ENCODE measurements at places on chromosomes 5 and 9. TPM values are rescaled to one million over a fixed set of nuclear protein-coding genes. Genes with fewer than 3 reads are reported as not detected.

GRCh38 chr9:90818279-90818678 lies 16.7 kb downstream of the SYK start:
- H3K27me3 ChIP-seq: peaks cover 1% of the 10 kb centered on the region
- no peak for DNase-seq
- H3K27ac ChIP-seq: no peak overlapping the region
- no peaks in the 10 kb centered on the region for H3K4me1 ChIP-seq
- no peaks in the 10 kb centered on the region for H3K36me3 ChIP-seq

PDGFRB gene
- 217 TPM for total RNA-seq

DNA sequence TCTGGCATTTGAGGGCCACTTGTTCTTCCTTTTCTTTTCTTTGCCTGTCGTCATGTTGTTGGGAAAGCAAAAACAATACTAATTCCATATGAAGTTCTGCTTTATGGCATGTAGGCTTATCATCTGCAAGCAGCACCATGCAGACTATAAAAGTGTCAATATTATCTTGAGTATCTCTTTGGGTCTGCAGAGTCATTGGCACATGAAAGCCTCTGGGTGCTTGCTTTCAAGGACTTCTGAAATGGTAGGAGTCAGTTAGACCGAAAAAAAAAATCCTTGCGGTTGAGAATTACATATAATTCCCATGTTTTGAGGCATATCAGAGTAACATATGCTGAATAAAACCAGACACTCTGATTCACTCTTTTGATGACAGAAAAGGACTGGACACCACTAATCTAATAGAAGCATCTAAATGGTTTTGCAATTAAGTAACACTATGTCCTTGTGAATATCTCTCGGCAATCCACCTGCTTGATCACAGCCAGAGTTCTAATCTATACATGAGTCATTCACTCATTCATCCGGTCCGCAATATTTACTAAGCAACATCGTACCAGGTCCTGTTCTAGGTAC lies 44.4 kb downstream of the GNAQ start:
- H3K36me3 ChIP-seq: no peaks in the 10 kb centered on the region
- H3K27me3 ChIP-seq: no peaks in the 10 kb centered on the region
- H3K4me3 ChIP-seq: no peak overlapping the region
- H3K4me1 ChIP-seq: peaks cover 3% of the 10 kb centered on the region
- H3K27ac ChIP-seq: no peak overlapping the region
- no peak for DNase-seq

DNA sequence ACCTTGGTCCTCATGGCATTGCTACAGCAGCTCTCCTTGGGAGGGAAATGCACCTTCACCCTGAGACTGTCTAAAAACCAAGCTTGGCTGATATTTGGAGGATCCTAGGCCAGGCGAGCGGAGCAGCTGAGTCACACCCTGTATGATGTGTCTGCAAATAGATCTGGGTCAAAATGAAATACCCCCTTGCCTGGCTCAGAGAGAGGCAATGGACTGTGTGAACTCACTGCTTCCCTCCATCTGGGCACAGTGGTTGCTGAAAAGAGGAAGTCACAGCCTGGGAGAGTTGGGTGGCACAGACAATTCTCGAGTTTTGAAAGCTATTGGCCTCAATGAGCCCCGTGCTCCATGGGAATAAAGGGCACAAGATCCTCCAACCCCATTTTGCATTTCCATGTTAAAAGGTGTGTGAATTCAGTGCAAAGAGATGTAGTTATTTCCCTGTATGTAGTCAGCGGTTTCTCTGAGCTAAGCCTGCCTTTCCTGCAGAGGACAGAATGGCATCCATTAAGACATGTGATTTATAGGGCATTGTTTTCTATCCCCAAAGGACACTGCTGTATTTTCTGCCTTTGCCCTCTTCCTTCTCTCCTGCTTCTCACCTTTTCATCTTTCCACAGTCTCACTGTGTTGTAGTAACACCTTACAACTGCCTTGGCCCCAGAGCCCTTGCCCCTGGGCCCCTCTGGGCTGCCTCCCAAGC lies 177.2 kb downstream of the GADD45G start:
- no peaks in the 10 kb centered on the region for H3K27me3 ChIP-seq
- peak; percentile 55 for DNase-seq
- no peaks in the 10 kb centered on the region for H3K36me3 ChIP-seq

DNA sequence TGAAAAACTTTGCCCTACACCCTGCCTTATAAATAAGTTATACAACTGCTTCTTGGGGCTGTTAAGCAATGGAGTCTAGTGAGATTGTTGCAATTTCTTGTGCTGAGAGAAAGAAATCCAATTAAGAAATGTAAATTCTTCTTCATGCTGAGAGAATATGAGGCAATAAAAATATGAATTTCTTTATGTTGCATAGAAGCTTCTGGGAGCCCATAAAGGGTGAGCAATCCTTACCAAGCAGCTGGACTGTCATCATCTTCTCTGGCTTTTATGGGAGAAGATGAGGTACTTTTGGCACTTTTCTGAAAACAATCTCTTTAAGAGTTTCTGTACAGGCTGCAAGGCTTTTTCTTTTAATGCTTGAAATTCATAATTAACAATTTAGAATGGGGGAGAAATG lies 204.3 kb downstream of the DMRTA1 start:
- DNase-seq: no peak
- no peaks in the 10 kb centered on the region for H3K27me3 ChIP-seq
- H3K36me3 ChIP-seq: no peaks in the 10 kb centered on the region
- no peak overlapping the region for H3K27ac ChIP-seq
- no peaks in the 10 kb centered on the region for H3K4me1 ChIP-seq

Measured in aorta (tissue), 5 donors.